CD4-positive, alpha-beta memory T cell (primary cell): ENCODE measurements at places on chromosomes 1 and 21. TPM values are rescaled to one million over a fixed set of nuclear protein-coding genes. Genes with fewer than 3 reads are reported as not detected.

DNA sequence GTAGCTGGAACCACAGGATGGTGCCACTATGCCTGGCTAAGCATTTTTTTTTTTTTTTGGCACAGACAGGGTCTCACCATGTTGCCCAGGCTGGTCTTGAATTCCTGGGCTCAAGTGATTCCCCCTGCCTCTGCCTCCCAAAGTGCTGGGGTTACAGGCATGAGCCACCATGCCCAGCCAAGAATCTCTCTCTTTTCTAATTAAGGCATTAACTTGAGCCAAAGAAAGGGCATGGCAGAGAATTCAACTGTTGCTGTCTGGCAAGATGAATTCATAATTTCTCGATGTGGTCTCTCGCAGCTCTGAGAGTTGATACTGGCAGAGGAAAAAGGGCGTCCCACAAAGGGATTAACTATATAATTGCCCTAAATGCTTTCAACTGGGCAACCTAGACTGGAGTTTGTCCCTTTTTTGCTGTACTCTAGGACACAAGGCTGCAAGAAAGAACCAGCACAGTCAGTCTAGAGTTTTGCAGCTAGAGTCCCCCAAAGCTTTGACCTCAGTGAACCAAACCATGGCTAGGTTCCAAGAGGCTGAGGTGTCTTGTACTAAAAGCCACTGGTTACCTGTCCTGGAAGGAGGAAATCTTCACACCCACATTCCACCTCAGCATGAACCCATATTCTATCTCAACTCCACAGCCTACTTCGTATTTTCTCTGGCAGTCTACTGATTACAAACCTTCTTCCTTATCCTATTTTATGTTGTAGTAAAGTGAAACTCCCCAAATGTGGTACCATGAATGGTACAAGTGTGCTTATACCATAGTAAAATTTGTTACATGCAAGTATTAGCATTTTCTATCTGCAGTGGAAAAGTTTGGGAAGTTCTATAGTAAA, 51.2 kb downstream of the OPTC start:
- no peaks in the 10 kb centered on the region for H3K36me3 ChIP-seq
- H3K27me3 ChIP-seq, result no peaks in the 10 kb centered on the region
- no peaks in the 10 kb centered on the region for H3K4me1 ChIP-seq
- no peak for DNase-seq
- no peak overlapping the region for H3K4me3 ChIP-seq

GRCh38 chr1:244052728-244053312, 1.7 kb downstream of the ZBTB18 start:
- peaks cover 24% of the 10 kb centered on the region for H3K36me3 ChIP-seq
- no peak overlapping the region for H3K27ac ChIP-seq
- no peak overlapping the region for H3K4me3 ChIP-seq
- DNase-seq, result no peak
- peaks cover 28% of the 10 kb centered on the region for H3K4me1 ChIP-seq

DNA sequence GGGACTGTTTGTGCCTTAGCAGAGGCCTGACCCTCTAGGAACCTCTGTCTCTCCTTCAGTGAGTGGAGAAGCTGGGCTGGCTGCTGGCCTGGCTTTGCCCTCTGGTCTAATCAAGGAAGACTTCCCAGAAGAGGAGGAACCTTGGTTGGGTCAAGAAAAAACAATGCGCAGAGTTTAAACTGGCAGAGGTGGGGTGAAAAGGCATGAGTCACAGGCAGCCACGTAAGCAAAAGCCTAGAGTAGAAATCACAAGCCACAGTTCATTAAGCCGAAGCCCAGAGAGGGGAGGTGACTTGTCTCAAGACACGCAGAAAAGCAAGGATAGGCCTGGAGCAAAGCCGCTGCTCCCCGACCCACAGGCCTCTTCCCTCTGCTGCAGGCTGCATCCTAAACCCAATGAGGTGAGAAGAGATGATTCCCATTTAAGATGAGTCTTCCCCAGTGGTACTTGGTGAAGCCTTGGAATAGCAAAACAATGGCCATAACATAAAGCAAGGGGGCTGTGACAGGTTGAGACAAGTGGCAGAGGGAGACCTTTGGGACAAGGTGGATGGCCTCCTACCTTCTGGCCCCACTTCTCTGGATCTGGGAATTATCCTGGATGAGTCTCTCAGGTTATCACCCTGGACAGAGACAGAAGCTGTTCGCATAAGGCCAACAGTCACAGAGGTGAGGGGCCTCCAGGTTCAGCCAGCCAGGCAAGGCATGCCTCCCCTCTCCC, 7.7 kb downstream of the PDZK1IP1 start:
- no peak overlapping the region for H3K27ac ChIP-seq
- H3K4me1 ChIP-seq, result peaks cover 7% of the 10 kb centered on the region
- H3K27me3 ChIP-seq, result peaks cover 6% of the 10 kb centered on the region

GRCh38 chr1:72432645-72433267, 150.4 kb upstream of the NEGR1 start:
- H3K27me3 ChIP-seq, result no peaks in the 10 kb centered on the region
- no peak for DNase-seq
- no peaks in the 10 kb centered on the region for H3K4me1 ChIP-seq
- H3K36me3 ChIP-seq, result no peaks in the 10 kb centered on the region
- no peak overlapping the region for H3K27ac ChIP-seq

- peaks cover 7% of the 10 kb centered on the region for H3K4me1 ChIP-seq
- no peaks in the 10 kb centered on the region for H3K27me3 ChIP-seq
- no peak overlapping the region for H3K27ac ChIP-seq
- H3K36me3 ChIP-seq, result no peaks in the 10 kb centered on the region
- no peak for DNase-seq
Observed at GRCh38 chr1:172929006-172929405, 121.7 kb downstream of the TNFSF18 start.

COL11A1 gene
- not detected for total RNA-seq

ARHGAP30 gene
- total RNA-seq, result 222 TPM
